NCI-H69 (cell line): ENCODE measurements at places on chromosomes 5 and 9.

DNA sequence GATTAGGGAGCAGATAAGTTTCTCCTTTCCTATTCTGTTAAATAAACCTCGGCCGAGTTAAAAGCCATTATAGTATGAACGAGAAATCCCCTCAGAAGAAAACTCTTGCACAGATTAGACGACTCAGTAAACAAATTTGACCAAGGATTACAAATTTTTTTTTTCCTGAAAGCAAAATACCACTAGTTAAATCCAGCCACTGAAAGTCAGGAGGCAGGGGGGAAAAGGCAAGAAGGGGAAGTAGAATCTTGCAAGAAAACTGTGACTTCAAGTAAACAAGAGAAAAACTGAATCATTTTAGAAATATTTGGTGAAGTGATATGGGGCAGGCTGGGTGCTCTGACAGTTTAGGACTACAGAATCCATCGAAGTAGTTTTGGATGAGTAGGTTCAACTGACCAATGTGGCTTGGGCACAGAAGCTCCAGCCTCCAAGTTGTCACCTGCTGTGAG lies 251.0 kb downstream of the DENND1A start:
- peak; percentile 66 for DNase-seq

- no peak for DNase-seq
These were observed 36.5 kb downstream of the CFAP95 start for GRCh38 chr9:69857131-69857530.

DNA sequence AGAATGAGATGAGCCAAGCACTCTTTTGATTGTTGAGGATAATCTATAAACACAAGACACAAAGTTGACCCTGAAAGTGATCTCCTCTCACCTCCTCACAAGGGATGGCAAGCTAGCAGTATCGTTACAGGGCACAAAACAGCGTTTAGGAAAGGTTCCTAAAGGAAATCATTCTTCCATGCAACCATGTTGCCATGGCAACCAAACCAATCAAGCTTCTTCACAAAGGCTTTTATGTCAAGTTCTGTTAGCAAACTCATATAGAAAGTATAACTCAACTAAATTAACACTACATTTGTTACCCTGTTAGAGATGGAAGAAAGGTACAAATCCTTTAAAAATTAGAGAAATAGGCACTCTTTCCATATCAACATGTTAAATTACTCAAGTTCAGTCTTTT lies 1016.8 kb upstream of the DMAC1 start:
- DNase-seq = peak; percentile 95

DNA sequence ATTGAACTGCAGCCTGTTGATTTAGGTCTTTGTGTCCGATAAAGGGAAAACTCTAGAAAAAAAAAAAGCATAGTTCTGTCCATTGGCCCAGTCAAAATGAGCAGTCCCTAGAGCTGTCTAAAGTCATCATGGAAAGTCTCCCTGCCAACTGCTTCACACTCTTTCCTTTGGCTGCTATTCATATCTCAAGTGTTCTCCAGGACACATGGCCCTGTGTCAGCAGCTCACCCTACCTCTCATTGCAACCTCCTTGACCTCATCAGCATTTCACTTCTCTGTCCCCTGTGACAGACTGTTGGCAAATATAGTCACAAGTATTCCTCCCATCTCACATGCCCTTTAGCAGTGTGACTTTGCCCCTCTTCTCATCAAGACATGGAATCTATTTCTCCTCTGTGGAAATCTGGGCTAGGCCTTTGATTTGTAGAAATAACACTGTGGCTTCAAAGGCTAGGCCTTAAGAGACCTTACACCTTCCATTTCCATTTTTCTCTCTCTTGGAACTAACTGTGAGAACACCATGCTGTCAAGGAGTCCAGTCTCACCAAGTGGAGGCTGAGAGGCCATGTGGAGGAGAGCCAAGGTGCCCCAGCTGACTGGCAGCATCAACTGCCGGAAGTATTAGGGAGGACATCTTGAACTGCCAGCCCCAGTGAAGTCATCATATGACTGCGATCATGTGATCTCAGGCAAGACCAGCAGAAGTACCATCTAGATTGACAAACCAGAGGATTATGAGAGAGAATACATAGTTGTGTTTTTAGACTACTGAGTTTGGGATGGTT lies 149.4 kb upstream of the TARS1 start:
- no peak for DNase-seq

DNA sequence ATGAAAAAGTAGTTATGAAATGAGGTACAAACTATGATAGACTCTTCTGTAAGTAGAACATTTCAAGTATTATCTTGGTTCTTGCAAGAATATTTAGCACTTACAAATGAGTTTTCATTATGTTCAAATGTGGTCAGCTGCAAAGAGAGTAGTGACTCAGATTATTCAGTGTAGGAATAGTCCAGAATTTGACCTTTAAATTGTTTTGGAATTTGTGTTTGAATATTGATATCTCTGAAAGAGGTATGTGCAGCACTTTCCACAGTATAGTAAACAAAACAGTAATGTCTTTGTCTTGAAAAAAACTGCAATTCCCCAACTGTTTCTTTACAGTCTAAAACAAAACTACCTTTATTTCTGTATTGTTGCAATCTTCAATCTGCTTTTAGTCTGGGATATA lies 56.1 kb downstream of the WDR70 start:
- DNase-seq = no peak

- DNase-seq = no peak
These were observed 37.2 kb upstream of the UBAP2 start for GRCh38 chr9:34085581-34086500.

DNA sequence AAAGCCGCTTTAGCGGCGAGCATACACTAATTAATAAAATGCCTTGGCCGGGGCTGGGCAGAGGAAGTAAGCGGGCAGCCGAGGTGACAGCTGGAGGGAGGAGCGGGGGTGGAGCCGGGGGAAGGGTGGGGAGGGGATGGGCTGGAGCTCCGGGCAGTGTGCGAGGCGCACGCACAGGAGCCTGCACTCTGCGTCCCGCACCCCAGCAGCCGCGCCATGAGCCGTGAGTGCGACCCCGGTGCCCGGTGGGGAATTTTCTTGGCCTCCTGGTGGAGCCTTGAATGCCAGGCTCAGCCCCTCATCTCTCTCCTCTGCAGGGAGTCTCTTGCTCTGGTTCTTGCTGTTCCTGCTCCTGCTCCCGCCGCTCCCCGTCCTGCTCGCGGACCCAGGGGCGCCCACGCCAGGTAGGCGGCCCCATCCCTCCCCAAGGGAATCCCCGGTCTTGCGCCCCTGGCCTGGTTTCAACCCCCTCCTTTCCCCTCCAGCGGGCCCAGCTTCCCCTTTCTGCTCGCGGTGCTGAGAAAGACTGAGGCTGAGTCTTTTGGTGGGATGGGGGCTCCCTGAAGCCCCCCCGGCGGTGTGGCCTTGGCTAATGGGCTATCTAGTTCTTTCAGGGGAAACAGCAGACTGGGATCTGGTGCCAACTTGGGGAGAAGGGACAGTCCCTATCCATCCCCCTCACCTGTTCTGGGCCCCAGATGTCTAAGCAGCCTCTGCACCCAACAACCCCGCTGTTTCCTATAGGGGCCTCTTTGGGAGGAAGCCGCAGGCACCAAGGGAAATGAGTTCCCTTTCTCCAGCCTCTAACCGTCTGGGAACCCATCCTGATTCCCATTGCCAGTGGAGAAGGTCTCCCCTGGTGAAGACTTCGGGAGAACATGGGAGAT lies at the start of gene PTGS1:
Gene PTGS1 (plus strand): TSS at position 156 of the 887 bp plus-strand sequence. CDS start 61 bp downstream, at position 217.
- DNase-seq = peak; percentile 80

- DNase-seq = no peak
These were observed 49.6 kb upstream of the TNFSF15 start for GRCh38 chr9:114855488-114855887.

- peak; percentile 80 for DNase-seq
These were observed 12.2 kb upstream of the PLPP1 start for GRCh38 chr5:55546947-55547346.

DNA sequence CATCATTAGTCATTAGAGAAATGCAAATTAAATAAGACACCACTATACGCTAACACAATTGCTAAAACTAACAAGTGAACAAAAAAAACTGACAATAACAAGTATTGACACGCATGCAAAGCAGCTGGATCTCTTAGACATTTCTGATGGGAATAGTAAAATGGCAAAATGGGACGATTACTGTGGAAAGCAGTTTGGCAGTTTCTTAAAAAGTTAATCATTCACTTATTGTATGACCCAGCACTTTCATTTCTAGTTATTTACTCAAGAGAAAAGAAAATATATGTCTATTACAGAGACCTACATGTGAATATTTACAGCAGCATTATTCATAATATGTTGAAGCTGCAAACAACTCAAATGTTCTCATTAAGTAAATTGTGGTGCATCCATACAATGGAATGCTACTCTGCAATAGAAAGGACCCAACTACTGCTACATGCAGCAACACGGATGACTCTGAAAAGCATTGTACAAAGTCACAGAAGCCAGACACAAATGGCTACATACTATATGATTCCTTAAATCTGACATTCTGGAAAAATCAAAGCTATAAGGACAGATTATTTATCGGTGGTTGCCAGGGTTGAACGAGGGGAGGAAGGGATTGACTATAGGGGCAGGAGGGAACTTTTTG lies 96.8 kb upstream of the ITGA2 start:
- DNase-seq = no peak

DNA sequence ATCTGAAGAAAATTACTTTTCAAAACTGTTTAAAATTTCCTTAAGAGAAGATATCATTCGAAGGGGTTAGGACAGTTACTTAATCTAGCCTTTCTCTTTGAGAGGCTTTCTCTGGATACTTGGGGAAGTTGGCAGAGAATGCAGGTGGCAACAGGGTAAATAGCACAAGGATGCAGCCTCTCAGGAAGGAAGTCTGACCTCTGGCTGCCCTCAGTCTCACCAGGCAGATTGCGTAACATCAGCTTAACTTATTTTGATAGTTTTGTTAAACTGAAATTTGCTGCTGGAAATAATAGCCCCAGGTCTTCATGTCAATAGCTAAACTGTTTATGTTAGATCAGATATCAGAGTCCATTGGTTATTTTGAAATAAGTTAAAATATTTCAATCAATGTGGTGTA lies 20.4 kb downstream of the CCDC192 start:
- no peak for DNase-seq

DNA sequence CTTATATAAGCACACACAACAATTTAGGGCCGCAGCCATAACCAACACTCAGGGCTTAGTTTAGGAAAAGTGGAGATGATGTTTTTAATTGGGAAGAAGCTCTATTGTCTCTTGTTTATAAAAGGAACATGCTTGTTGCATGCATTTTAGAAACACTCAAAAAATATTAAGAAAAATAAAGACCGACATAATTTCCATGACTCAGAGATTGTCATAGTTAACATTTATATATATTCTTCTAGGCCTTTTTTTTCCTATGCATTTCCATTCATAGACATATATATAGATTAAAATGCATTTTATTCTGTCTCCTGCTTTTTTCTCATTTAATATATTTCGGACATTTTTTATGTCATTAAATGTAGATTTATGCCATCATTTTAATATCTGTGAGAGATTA lies 13.6 kb upstream of the ARSI start:
- no peak for DNase-seq

- DNase-seq = no peak
These were observed 79.9 kb downstream of the RFK start for GRCh38 chr9:76314321-76314720.

DNA sequence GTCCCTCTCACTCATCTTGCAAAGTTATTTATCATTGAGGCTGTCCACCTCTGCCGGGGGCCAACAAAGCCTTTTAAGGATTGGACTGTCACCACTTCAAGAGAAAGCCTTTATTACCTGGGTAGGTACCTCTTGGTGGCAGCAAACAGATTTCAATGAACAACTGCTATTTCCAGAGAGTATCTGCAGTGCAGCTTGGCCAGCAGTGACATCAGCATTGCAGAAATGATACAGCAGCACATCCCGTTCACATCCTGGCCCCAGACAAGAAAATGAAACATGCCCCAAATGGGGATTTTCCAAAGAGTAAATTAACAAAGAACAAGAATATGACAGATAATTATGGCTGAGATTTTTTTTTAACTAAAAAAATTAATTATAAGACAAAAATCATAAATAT lies 2.3 kb upstream of the SPATA6L start:
- DNase-seq = no peak

DNA sequence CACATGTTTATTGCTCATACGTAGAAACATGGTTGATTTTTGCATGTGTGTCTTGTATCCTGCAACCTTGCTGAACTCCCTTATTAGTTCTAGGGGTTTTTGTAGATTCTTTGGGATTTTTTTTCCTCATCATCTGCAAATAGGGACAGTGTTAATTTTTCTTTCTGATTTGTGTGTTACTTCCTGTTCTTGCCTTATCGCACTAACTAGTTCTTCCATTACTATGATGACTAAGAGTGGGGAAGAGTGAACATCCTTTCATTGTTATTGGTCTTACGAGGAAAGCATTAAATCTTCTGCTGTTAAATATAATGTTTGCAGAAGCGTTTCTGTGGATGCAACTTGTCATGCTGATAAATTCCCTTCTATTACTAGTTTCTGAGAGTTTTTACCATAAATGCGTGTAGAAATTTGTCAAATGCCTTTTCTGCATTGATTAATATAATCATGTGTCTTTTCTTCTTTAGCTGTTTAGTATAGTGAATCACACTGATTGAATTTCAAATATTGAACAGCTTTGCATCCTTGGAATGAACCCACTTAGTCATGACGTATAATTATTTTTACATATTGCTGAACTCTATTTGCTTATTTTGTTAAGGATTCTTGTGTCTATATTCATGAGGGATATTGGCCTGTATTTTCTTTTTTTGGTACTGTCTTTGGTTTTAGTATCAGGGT lies 32.1 kb upstream of the RNF130 start:
- no peak for DNase-seq

GRCh38 chr5:82346399-82347165 lies 68.4 kb upstream of the RPS23 start:
- no peak for DNase-seq

GRCh38 chr5:3600106-3601060 lies 4.8 kb downstream of the IRX1 start:
- DNase-seq = no peak

- DNase-seq = no peak
These were observed 3.8 kb downstream of the ADAMTSL1 start for GRCh38 chr9:18477719-18478118.

- no peak for DNase-seq
These were observed 506.5 kb downstream of the DMAC1 start for GRCh38 chr9:7293091-7293490.

DNA sequence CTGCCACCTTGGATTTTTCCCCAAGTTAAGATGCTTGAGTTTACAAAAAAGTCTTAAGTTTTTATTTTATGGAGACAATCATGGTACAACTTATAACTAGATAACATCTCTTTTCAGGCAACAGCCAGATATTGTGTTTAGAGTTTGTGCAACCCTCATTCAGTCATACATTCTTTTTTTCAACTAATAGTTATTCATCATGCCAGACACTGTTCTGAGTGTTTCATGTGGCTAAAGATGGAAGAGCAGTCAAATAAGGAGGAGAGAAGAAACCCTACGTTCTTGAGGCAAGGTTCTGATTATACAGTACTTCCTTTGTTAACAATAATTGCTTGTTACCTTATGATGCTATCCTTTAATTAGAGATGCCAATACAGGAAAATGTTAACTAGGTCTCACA lies 42.1 kb upstream of the ZNF462 start:
- no peak for DNase-seq

DNA sequence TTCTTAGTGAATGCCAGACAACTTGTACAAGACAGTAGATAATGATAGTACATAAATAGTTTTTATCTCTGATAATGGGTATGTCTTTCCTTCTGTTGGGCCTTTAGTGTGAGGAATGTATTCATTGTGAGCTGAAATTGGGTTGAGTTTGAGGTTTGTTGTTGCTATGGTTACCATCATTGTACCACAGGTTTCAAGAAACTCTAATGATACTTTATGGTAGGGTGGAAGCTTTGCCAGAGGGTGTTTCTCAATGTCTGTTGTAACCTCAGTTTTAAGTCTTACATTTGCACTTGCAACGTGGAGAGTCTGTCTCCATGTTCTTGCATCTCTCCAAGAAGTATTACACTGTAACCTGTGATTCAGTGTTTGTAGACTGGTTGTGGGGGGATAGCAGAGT lies 1550.1 kb downstream of the MAT2B start:
- no peak for DNase-seq
